ENCODE measurements at places on chromosomes 6 and 20.

DNA sequence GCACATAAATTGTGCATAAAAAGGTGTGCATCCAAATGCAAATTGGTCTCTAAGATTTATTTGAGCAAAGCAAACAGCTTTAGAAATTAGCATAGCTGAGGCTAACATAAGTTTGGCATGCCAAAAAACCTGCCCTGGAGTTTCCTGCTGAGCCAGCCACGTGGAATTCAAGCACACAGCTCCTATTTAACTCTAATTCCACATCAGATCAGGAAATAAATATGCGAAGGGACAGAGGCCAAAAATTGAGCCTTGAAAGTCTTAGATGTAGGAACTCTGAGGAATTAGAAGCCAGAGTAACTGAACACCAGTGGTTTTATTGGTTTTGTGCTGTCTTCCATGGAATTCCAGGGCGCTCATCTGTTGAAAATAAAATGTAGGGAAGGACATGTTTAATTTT, 19.6 kb downstream of the SOBP start:
- DNase-seq, result no peak

- peak; percentile 13 for DNase-seq
Measured at GRCh38 chr20:10568032-10568431, 105.8 kb downstream of the JAG1 start.

- DNase-seq, result no peak
Measured at GRCh38 chr20:2397595-2398145, 17.0 kb downstream of the TGM6 start.

DNA sequence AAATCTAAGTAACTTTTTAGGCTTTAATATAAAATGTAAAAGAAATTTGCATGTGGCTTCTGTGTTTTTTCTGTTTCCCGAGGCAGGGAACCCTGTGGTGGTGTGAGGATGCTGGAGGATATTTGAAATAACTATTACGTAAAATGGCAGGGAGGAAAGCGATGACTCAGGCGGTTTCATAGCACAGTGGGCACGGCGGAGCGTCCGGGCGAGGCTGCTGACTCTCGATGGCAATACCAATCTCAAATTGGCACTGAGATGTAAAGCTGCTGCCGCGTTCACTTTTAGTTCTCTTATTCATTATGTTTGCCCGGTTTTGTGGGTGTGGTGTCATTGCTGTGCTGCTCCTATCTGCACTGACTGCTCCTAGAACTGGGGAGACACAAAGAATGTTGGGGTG, 254.3 kb downstream of the THBS2 start:
- no peak for DNase-seq

DNA sequence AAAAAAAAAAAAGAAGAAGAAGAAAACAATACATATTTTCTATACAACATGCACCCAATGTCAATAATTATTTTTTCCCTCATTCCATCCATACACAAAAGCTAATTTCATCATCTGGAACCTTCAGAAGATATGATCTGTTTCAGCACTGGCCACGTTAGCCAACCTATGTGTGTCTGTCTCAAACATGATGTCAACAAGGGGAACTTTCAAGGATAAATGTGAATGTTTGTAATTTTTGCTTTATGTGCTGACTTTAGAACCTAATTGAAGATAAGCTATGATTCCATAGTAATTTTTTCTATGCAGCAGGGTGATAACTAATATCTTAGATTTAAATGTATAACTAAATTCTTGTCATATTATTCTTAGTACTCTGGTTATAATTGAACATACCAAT, 37.9 kb downstream of the IPCEF1 start:
- no peak for DNase-seq

- DNase-seq, result peak; percentile 52
Measured at GRCh38 chr6:151675746-151676459, 131.6 kb upstream of the ESR1 start.

- no peak for DNase-seq
Measured at GRCh38 chr6:79170431-79170830, 64.1 kb downstream of the HMGN3 start.

- DNase-seq, result no peak
Measured at GRCh38 chr6:71698702-71699101, 187.6 kb upstream of the RIMS1 start.

- no peak for DNase-seq
Measured at GRCh38 chr6:36610041-36610955, 16.1 kb downstream of the SRSF3 start.

DNA sequence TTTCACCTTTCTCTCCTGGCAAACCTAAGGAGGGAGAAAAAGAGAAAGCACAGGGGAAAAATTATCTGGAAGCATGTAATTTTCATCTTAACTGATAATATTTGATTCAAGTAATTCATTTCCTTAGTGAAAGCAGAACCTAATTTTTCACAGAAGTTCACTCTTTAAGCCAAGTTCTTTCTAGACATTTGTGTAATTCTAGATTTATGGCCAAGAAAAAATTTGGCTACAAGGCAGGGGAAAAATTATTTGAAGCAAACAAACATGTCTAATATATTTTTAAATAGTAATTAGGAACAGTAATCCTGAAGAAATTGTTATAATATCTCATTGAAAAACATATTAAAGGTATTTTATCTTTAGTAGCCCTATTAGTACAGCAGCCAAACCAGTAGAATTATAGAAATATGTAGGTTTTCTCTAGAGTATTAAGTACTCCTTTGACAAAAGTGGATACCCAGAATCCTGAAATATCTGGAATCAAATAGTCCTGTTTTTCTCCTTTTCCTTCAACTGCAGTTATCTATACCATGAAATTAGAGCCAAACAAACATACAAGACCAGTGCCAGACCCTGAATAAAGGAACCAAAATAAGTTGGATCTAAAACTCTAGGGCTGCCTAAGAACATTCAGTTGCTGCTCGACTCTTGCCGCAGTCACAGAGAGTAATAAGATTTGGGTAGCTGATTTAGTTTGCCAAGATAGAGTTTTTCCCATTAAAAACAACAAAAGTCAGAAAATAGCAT, 116.5 kb downstream of the COL12A1 start:
- no peak for DNase-seq

DNA sequence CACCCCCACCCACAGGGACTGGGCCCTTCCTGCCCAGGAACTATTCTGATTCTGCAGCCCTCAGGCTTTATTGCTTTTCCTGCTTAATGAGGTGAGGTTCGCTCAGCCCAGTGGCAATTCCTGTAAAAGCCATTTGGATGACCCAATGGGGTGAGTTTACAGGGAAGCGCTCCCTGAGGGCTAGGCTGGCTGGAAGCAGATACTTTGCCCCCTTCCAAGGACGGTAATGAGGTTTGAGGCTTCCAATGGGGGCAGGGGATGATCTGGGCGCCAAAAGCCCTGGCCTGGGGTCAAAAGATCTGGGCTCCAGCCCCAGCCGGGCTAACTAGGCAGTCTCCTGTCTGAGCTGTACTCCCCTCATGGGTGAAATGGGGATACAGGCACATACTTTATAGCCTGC, 41.8 kb downstream of the RIPOR3 start:
- no peak for DNase-seq

DNA sequence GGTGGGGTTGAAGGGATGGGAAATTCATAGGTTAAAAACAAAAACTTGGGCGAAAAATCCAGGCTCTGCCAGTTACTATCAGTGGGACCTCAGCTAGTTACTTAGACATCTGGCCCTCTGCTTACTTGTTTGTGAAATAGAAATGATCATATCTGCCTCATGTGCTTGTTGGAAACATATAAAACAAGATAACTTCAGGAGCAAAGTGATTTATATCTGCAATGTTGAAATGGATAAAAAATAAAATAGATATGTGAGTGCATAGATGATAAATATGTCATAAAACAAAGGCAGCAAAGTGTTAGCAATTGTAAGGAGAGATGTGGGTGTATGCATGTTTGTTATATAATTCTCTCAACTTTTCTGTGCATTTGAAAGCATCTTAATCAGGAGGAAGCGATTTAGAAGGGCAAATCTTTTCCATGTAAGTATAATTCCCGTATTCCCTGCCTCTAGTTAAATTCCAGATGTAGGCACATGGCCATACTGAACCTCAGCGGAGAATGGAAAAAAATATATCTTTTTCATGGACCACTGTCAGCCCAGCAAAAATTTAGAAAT, 579.0 kb upstream of the FLRT3 start:
- no peak for DNase-seq

- DNase-seq, result no peak
Measured at GRCh38 chr20:32244150-32244823, 33.2 kb upstream of the KIF3B start.

GRCh38 chr6:37622646-37623071, 75.0 kb downstream of the MDGA1 start:
- DNase-seq, result no peak

- no peak for DNase-seq
Measured at GRCh38 chr6:131844243-131844841, 36.5 kb downstream of the ENPP1 start.

- no peak for DNase-seq
Measured at GRCh38 chr6:166608774-166609173, 18.3 kb downstream of the RPS6KA2 start.

GRCh38 chr20:15831201-15831600, 742.0 kb downstream of the KIF16B start:
- no peak for DNase-seq

DNA sequence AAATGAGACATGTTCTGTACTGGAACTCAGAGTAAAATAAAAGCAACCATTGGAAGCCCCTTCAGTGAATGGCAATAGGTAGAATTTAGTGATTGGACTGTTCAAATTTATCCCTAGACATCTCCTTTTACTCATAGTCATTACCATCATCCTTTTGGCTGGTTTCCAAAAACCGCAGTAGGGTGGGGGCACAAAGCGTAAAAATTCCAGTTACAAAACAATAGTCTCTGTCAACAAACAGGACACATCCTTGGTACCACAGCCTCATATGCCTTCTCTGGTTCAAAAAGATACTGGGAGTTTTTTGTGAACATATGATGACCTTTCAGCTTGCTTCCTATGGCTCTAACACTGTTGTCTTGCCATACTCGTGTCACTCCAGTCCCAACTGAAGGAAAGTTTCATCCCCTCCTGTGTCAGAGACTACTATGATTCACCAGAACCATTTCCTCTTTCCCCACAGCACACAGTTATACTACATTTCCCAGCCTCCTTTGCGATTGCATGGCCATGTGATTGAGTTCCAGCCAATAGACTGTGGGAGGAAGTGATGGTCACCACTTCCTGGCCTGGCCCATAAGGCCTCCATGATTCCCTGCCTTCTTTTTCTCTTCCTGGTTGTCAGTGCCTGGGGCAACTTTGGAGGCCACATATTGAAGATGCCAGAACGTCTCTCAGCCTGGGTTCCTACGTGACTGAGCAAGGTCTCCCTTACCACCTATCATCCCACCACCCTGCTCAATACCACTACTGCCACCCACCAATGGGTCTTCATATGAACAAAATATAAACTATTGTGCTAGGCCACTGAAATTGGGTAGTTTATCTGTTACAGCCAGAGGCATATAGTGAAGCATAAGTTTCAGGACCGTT, 162.4 kb downstream of the ID4 start:
- no peak for DNase-seq

DNA sequence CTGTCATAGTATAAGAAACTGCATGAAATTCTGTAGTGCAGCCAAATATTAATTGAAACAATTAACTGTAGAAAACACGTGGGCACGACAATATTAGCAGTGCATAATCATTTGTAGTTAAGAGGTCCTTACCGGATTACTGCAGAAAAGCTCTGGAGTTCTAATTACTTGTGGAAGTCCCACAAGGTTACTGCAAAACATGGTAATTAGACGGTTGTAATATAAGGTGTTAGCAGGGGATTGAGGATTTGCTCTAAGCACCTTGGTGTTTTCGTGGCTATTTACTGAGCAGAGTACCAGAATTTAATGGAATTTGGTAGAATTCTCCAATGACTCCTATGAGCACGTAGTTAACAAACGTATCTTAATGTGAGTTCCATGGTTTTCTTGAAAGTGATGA, 473.6 kb upstream of the AGPAT4 start:
- DNase-seq, result no peak
